ENCODE measurements at places on chromosomes 6 and 20.

GRCh38 chr6:142146828-142147662, at the start of the genes NMBR and VTA1:
Gene NMBR, minus strand, starts transcription at chr6:142147122. Its CDS starts 58,464 bp downstream, at chr6:142088658.
Gene VTA1, plus strand, starts transcription at chr6:142147263. Its CDS starts 25 bp downstream, at chr6:142147288.
- peak; percentile 94 for DNase-seq

GRCh38 chr6:149329529-149329928, 12.0 kb downstream of the TAB2 start:
- DNase-seq, result no peak

DNA sequence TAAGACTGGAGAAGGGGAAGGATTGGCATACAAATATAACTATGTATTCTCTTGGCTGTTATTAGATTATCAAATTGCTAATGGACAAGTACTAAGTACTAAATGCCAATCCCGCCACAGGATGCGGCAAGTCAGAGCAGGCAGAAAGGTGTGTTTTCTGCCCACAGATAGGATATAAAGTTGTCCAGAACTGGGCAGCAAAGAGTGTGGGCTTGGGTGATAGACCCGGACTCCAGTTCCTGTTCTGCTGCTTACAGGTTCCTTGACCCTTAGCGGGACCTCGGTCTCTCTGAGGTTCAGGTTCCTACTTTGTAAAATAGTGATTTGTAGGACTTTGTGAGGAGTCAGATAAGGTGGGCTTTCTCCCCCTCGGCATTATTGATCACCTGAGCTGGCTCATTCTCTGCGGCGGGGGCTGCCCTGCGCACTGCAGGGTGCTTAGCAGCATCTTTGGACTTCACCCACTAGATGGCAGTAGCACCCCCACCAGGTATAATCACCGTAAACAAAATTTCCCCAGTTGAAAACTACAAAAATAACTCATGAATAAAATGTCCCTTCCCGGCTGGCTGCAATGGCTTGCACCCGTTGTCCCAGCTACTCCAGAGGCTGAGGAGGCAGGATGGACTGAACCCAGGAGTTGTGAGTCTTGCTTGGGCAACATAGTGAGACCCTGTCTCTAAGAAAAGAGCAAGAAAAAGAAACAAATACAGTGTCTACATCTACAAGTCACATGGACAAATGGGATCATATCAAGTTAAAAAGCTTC, 193.1 kb downstream of the DOK5 start:
- peak; percentile 44 for DNase-seq

DNA sequence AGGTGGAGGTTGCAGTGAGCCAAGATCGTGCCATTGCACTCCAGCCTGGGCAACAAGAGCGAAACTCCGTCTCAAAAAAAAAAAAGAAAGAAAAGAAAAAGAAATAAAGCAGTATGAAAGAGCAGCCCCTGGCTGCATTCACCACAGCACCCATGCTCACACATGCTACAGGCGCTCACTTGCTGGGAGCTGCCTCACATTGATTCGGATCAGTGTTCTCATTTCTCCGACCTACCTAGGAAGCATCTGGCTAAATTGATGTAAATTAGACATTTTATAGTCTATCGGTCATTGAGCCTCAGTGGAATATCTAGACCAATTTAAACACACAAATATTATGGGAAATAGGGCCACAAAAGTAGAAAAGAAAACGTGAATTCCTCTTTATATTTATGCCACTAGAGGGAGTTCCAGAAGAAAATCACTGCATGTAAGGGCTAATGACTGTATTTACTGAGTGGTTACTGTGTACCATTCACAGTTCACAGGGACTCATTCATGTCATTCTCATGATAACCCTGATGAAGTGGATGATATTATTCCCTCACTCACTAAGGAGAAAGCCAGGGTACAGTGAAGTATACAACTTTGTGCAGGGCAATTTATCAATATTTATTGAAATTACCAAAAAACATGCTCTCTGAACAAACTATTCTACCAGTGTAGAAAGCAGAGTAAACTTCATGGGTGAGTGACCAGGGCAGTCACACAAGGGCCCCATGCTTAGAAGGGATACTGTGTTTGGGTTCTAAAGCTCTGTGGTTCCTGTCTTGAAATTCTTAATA, 5.3 kb upstream of the MOG start:
- DNase-seq, result peak; percentile 31

GRCh38 chr6:257031-257725, 35.1 kb upstream of the DUSP22 start:
- DNase-seq, result no peak

DNA sequence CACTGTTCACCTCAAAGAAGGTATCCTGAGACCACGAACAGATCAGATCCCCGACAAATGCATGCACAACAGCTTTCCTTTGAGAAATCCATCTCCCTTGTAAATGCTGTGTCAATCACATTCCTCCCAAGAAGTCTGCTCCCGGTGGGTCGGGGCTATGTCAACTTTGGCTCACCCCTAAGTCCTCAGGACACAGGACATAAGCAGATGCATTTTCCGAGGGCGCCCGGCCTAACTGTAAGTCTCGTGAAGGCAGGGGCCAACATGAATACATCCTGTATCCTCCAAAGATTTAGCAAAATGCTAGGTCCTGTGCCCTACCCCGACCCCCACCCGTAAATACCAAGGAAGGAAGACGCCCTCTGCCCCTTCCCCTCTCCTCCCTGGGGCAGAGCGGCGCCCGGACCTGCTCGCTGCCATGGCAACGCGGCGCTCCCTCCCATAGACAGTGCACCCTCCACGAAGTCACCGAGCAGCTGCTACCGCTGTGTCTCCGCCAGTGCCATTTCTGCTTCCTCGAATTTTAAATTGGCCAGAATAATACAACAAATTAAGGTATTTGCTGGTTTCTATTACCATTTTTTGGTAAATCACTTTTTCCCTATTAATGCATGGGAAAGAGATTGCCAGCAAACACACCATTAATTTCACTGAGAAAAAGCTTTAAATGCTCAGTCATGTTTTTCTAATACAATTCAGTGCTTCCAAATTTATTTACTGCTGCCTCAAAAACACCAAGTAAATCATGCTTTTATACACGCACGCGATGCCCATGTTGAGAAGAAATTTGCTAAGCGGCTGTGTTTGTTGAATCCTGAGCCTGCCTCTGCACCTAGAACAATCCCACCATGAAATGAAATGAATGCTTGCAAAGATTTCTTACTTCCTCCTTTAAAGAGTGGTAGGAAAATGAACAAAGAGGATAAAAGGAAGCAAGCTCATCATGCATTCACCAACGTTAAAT, 100.6 kb downstream of the PCSK2 start:
- DNase-seq, result no peak

DNA sequence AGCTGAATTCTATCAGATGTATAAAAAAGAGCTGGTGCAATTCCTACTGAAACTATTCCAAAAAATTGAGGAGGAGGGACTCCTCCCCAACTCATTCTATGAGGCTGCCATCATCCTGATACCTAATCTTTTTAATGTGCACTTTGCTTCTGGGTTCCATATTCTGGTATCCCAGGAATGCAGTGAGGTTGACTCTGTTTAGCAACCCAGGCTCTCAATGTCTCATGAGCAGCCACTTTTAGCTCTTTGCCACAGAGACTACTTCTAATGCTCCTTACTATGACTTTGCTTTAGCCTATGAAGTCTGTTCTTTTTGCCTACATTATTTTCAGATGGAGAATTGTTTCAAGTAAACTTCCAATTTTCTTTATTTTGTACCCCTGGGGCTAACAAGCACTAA, 185.5 kb upstream of the NRSN1 start:
- DNase-seq, result no peak

DNA sequence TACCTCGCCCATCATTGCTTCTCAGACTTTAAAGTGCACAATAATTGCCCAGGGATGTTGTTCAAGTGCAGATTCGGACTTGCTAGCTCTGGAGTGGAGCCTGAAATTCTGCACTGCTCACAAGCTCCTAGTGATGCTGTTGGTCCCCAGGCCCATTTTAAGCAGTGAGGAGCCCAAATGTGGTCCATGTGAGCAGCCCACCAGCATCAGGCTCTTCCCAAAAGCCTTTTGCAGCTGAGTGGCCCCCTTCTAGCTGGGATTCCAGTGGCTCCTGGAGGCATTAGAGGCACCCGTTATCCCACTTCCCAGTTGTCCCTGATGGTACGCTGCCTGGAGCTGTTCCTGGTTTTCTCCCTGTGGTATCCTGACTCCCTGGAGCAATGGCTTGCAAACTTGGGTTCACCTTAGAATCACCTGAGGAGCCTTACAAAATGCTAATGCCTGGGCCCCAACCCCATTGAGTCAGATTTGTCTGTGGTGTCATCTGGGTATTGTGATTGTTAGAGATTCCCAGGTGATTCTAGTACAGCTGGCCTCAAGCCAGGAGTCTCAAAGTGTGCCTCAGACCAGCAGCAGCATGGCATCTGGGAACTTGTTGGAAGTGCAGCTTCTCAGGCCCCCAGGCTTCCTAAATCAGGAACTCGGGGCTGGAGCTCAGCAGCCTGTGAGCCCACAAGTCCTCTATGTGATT, 186.9 kb upstream of the SLC24A3 start:
- DNase-seq, result no peak

DNA sequence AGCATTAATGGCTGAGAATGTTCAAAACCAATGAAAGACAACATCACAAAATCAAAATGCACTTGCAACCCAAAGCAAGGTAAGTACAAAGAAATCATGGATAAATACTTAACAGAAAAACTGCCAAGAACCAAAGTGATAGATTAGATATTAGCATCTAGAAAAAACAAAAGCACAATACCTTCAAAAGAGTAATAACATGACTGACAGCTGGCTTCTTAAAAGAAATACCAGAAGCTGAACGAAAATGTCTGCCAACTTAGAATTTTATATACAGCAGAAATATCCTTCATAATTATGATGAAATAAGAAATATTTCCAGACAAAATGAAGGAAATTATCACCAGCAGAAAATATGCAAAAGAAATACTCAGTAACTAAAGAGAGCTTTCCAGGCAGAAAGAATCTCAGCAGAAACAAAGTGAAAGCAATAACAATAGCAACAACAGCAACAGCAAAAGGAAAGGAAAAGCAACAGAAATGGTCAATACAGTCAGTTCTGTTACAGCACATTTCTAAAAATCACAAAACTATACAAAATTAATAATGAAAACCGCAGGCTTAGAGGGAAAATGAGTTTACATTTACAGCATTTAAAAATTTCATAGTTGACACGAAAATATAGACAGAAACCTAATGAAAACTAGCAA, 121.5 kb upstream of the MAN1A1 start:
- DNase-seq, result no peak
